Activated CD4-positive, CD25-positive, alpha-beta regulatory T cell (primary cell): ENCODE measurements at places on chromosomes 11 and 22.

GRCh38 chr11:64609436-64610047, 18.5 kb downstream of the SLC22A12 start:
- no peak for DNase-seq

DNA sequence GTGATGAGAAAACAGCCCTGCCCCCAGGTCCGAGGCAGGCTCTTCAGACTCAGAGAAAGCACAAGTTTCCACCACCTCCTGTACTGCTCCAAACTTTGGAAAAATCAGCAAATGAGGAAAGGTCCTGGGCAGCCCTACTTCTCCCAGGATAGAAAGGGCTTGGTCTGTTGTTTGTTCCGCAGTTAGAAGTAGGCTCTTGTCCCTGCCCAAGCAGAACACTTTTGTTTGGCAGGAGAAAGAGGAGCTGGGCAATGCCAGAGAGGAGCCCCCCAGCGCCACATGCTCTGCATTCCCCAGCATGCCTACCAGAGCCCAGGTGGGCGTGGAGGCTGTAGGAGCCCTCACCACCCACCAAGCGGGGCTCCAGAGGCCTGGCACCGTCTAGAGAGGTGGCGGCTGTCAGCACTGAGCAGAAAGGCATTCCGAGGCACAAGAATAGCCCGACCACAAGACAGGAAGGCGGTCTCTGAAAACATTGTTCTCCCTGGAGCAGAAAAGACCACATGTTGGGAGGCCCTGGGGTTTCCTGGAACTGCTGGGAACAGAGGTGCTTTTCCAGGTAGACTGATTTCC, 90.3 kb upstream of the CD82 start:
- DNase-seq: no peak

DNA sequence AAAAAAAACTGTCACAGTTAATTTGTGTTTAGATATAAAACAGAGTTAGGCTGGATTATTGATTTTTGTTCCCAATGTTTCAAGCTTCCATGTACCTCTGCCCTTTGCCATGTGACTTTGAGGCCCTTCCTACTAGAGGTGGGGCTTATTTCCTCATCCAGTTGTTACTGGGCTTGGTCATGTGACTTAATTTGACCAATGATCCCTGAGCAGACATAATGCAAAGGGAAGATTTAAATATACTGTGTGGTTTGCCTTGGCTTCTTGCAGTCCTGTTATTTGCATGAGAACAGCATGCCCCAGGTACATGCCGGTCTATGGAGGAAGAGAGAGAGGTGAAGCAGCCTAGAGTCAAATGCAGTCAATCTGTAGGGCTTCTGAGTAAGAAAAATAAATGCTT, 347.0 kb downstream of the MIAT start:
- no peak for DNase-seq

DNA sequence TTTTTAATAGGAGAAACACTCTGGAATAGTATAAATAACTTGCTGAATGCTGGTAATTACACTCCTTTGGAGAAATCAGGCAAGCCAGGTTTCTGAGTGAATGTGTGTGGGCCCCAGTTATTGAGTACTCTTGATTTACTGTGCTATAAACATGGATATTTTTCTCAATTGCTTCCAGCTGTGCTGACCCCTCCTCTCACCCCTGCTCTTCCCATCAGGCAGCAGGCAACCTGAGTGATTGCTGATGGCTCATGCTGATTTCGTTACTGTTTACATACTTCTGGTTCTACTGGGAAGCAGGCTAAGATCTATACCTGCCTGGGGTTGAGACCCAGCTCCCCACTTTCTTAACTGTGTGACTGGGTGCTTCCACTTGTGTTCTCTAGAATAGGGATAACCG, 68.5 kb downstream of the DHCR7 start:
- DNase-seq: no peak

DNA sequence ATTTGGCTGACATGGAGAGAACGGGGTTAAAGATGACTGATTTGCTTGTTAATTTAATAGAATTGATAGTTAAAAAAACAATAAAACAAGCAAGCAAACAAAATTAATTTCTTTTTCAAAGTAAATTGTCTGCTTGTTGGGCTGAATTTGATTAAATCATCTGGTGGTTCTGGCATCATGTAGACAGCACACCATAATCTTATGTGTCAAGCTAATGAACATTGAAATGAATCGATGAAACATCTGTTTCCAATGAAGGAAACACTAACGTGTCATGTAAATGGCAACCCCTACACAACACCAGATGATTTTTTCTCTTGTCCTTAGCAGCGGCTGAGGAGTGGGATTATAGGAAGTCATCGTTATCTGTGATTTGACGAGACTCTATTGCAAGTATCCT, 399.6 kb upstream of the RAG2 start:
- DNase-seq: no peak

DNA sequence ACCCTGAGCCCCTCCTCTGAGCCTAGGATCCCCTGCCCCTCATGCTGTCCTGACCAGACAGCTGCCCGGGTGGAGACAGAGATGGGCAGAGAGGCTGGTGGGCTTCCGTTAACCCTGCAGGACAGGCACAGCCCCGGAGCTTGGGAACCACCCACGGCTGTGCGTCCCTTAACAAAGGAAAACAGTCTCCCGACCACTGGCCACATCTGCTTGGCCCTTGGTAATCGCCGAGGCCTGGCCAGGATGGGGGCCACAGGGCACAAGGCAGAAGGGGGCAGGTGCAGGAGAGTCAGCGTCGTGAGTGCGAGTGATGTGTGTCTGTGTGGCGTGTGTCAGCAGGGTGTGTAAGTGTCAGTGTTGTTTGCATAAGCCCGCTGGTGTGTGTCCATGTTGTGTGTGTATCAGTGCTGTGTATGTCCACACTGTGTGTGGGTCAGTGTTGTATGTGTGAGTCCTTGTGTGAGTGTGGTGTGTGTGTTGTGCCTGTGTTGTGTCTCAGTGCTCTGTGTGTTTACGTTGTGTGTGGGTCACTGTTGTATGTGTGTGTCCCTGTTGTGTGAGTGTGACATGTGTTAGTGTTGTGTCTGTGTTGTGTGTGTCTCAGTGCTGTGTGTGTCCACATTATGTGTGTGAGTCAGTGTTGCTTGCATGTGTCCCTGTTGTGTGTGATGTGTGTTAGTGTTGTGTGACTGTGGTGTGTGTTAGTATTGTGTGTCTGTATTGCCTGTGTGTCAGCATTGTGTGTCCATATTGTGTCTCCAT, 369.5 kb downstream of the BRD1 start:
- DNase-seq: no peak

GRCh38 chr22:24982301-24983056, 30.0 kb downstream of the KIAA1671 start:
- no peak for DNase-seq

GRCh38 chr11:96130061-96130620, 206.2 kb upstream of the MTMR2 start:
- DNase-seq: no peak

GRCh38 chr11:119344291-119345010, 2.1 kb downstream of the MFRP start:
- no peak for DNase-seq

DNA sequence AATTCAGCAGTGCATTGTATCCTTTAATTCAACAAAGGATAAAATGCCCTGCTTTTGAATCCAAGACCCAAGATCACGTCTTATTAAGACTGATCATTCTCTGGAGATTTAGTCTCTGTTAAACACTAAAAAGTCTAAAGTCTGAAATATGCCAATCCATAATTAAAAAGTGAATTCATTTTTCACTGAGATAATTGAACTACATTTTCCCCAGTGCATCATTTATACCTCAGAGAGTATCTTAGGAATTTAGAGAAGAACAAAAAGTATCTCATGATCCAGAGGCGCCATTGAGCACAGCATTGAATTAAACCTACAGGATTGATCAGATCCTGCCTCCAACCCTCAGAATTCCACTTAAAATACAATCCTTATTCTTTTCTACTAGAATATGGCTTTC, 5.4 kb downstream of the OR5AP2 start:
- DNase-seq: no peak

GRCh38 chr22:30159561-30160353, 79.5 kb downstream of the HORMAD2 start:
- no peak for DNase-seq

DNA sequence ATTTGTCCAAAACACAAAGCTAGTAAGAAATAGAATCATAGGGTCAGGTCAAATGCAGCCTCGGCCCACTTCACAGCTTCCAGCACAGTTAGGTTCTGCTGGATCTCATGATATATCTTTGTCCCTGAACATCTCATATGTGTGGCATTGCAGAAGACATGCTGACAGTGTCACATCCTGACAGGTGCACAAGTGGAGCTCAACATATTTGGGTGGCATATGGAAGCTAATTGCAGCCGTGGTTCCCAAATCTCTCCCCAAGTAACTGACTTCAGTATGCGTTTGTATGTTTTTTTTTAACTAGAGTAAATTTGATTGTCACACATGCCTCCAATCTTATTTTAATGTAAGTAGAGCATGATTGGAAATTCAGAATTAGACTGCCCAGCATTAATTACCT, 33.4 kb downstream of the NAV2 start:
- DNase-seq: no peak

DNA sequence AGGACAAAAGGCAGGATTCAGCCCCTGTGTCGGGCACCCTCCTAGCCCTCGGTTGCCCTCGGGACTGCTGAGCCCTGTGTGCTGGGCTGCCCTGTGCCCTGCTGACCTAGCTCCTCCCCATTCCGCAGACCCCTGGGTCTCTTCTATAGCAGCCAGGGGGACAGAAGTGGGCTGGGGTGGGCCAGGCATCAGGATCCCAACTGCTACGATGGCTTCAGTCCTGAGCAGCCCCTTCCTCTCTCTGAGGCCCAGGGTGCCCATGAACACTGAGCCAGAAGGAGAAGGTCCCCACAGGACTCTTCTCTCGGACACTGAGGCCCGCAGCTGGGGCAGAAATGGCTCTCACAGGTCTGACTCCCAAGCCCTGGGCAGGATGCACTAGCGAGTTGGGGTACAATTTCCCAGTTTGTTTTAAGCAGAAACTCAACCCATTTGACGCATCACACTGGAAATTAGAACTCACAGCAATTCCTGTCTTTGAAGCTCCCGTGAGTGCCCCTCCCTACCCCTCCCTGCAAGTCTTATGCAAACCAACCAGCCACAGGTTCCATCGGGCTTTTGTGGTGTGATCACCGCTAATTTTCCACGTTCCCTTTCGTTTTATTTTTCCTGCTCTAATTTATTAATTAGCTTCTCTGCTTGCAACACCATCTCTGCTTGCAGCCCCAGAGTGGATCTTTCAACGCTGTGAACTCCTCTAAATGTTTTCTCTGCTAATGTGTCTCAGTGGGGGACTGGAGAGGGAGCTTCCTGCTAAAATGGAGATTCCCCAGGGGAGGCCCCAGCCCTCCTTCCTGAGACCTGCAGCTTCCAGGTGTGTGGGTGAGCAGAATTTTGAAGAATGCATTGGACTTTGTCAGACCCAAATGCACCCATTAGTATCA, 56.7 kb downstream of the PHF21B start:
- no peak for DNase-seq

GRCh38 chr11:96155627-96156378, 187.2 kb downstream of the MAML2 start:
- no peak for DNase-seq

DNA sequence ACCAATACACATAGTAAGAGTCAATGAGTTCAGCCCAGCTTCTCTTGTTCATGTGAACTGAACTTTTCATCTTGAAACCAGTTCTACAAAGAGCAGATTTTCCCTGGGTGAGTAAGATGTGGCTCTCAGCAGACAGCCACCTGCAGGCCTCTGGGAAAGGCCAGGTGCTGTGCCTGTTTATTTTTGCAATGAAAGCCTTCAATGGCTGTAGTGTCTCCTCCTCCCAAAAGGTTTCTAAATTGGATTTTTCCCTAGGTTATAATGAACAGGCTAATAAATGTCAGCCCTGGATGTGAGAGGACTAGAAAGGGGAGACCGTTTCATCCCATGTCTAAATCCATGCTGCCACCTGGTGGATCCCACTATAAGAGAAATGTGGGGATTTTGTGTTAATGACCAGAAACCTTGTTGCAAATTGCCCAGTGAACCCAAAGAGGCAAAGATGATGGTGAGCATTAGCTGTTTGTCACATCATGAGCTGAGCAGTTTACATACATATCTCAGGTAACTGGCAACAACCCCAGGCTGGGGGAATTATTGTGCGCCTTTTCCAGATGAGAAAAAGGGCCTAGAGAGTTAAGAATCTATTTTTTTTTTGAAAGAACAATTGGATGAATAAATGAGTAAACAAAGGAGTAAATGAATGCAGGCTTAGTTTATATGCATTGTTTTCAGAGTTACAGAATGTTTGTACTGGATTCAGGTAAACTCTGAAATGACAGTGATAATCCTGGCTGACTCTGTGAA, 12.7 kb downstream of the C11orf91 start:
- DNase-seq: no peak

- no peak for DNase-seq
Measured at GRCh38 chr11:32885556-32885955, 7.1 kb upstream of the QSER1 start.

DNA sequence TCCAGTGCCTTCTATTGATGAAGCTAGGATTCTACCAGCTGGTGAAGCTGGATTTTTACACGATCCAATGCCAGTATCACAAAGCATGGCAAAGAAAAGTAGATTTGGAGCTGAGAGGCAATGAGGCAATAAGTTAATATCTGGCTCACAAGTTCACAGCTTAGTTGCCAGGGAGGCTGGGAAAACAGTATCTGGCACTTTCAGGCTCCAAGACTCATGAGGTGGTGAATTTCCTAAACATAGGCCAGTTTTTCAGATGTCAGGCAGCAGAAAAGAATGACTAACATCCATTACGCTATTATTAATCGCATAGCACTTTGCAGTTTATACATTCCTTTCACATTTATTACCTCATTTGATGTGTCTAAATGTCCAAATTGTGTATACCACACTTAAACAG, 122.7 kb downstream of the GRIA4 start:
- no peak for DNase-seq

GRCh38 chr22:49299821-49300231, 527.8 kb downstream of the BRD1 start:
- DNase-seq: no peak

DNA sequence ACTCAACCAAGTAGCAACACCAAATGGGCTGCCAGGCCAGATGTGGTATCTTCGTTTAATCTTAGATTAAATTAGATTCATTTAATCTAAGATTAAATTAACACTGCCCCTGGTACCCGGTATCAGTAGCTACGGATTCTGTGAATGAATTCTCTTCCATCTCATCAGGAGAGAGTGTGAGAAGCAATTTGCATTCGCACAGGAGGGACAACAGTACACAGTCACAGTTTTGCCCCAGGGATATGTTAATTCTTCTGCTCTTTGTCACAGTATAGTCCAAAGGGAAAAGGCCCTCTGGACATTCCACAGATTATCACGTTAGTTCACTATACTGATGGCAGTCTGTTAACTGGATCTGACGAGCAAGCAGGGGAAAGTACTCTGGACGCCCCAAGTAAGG, 22.9 kb downstream of the ASCL2 start:
- DNase-seq: no peak

DNA sequence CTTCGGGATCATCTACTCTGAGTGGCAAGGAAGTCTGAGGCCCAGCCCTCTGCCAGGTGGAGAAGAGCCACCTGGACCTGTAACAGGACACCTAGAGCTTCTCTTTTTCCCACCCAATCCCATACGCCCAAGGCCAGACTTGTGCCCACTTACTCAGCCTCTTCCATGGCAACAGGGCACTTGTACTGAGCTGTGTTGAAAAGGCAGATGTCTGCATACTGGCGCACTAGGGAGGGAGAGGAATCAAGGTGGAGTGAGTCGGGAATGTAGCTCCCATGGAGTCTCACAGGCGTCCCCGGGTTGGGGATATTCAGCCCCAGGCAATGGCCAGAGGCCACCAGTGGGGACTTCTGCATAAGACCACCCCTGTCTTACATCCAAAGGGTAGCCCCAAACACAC, 36.1 kb downstream of the TPBGL start:
- no peak for DNase-seq

GRCh38 chr22:17920992-17921650, 103.2 kb downstream of the MICAL3 start:
- DNase-seq: no peak
